ENCODE measurements at places on chromosomes 5 and 9. TPM values are rescaled to one million over a fixed set of nuclear protein-coding genes. Genes with fewer than 3 reads are reported as not detected.

DBH gene
- total RNA-seq = not detected

NME5 gene
- total RNA-seq = 1.6 TPM

TMOD1 gene
- total RNA-seq = not detected

AGTPBP1 gene
- total RNA-seq = 18.3 TPM

GAPT gene
- total RNA-seq = not detected

CER1 gene
- total RNA-seq = not detected

ZER1 gene
- 30.2 TPM for total RNA-seq

GABBR2 gene
- total RNA-seq = not detected

BNIP1 gene
- total RNA-seq = 17.0 TPM

GBGT1 gene
- total RNA-seq = 0.83 TPM

- DNase-seq = peak; percentile 44
Observed at GRCh38 chr9:17135295-17136160, 688 bp downstream of the CNTLN start.

GRCh38 chr9:95874989-95875304, 544 bp upstream of the ERCC6L2 start:
- DNase-seq = peak; percentile 52

DNA sequence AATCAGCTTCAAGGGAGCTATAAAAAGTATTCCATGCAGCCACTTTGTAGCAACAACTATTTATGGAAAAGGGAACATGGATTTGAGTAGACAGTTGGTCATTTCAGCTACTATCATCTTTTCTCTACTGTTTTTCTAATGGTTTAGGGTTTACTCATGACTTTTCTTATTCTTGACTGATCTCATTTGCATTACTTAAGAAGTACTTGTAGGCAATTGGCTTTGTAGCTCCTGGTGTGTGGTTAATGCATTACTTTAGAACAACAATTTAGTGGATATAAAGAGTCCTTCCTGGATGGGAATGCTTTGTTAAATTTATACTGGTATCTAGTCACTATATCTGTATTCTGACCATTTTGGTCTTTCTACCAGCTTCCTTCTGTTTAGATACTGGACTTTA, 59.8 kb upstream of the NTRK2 start:
- no peak for DNase-seq

GRCh38 chr5:135233477-135233876, 165.6 kb downstream of the MACROH2A1 start:
- DNase-seq = no peak

GRCh38 chr5:122311961-122312590, at the start of gene SNCAIP:
TSS of gene SNCAIP (plus strand) at chr5:122312237. CDS start at chr5:122391135, 78,898 bp downstream.
- peak; percentile 21 for DNase-seq

GRCh38 chr5:21784487-21784886, 1068.7 kb downstream of the CDH12 start:
- DNase-seq = peak; percentile 30

GRCh38 chr5:540906-541538, 16.8 kb upstream of the SLC9A3 start:
- DNase-seq = no peak

DNA sequence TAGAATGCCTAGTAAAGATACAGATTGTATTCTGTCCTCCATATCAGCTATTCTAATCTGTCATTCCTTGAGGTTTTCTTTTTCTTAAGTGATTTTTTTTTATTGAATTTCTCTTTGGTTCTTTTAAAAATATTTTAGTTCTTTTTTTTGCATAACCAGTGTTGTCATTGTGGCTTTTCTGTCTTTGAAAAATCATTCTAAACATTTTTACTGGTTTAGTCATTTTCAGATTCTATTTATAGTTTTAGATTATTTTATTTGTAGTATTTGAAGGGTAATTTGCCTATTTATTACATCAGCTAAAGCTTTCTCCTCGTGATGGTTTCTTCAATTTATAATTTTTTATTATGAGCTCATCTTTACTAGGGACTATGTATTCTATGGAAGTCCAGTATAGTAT, 78.1 kb downstream of the NDUFAF2 start:
- no peak for DNase-seq

GRCh38 chr5:180201051-180201987, 7.7 kb downstream of the RASGEF1C start:
- no peak for DNase-seq

- DNase-seq = no peak
Observed at GRCh38 chr9:116390303-116391228, 237.0 kb downstream of the PAPPA start.

DNA sequence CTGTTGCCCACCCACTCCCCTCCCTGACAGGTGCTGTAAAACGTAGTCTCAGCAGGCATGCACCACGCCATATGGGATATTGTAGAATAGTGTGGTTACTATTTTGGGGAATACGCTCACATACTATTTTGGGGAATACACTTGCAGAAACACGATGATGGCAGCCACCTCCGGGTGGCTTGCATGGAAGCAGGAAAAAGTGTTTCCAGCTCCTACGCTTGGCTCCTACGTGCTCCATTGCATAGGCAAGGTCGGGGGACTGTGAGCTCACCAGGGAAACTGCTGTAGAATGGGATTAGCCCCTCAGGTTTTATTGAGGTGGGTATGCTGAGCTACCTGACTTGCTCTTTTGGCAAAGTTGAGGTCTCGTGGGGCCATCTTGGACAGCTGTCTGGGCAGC, 160.3 kb upstream of the NFIL3 start:
- DNase-seq = no peak

DNA sequence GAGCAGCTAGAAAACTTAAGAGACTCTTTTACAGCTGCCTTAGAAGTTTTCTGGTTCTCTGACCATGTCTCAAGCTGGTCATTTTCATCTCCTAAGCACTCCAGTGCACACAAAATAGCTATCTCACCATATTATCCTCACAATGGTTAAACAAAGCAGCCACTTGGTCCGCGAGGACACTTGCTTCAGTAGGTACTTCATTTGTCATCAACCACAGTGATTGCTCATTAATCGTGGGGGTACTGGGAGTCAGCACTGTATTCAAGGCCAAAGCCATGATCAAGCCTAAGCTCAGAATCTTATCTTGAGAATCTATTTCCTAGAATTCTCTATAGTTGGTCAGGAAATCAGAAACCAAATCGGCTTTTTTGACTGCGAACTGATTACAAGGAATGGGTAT, 2.9 kb downstream of the ARL14EPL start:
- peak; percentile 3 for DNase-seq

Measured in mammary epithelial cell (primary cell).